ENCODE measurements at places on chromosomes 1 and 21. TPM values are rescaled to one million over a fixed set of nuclear protein-coding genes. Genes with fewer than 3 reads are reported as not detected.

ETV3L gene
- total RNA-seq: not detected

MYOG gene
- not detected for total RNA-seq

ZNF695 gene
- 13.2 TPM for total RNA-seq

AMY1A gene
- not detected for total RNA-seq

LCE3D gene
- not detected for total RNA-seq

DEGS1 gene
- 7.8 TPM for total RNA-seq

- no peak for DNase-seq
Measured at GRCh38 chr1:40595623-40596022, 64.2 kb downstream of the ZNF684 start.

- no peak for DNase-seq
Measured at GRCh38 chr1:27961646-27962221, 2.0 kb downstream of the XKR8 start.

- no peak for DNase-seq
Measured at GRCh38 chr1:119516680-119517079, 9.7 kb downstream of the HSD3B1 start.

GRCh38 chr1:96416111-96416595, 305.4 kb upstream of the PTBP2 start:
- DNase-seq: no peak

- no peak for DNase-seq
Measured at GRCh38 chr21:37233551-37234146, 33.5 kb downstream of the VPS26C start.

Measured in HepG2 (cell line).